Right lobe of liver (tissue), 6 donors: ENCODE measurements at places on chromosomes 7 and 10. TPM values are rescaled to one million over a fixed set of nuclear protein-coding genes. Genes with fewer than 3 reads are reported as not detected.

DNA sequence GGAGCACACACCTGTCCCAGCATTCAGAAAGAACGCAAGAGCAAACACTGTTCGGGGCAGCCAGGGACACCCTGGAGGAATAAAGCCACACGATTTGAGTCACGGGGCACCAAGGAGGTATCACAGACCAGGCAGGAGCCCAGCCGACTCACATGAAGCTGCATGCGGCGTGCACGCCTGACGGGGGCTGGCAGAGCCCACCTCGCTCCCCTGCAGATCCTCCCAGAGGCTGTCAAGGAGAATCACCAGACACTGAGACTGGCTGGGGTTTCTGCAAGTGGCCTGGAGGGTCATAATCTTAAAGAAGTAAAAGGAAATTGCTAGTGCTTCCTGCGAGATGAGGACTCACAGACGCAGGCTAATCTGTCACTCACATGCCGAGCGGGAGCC, 61.6 kb downstream of the TCERG1L start:
- DNase-seq = no peak

DNA sequence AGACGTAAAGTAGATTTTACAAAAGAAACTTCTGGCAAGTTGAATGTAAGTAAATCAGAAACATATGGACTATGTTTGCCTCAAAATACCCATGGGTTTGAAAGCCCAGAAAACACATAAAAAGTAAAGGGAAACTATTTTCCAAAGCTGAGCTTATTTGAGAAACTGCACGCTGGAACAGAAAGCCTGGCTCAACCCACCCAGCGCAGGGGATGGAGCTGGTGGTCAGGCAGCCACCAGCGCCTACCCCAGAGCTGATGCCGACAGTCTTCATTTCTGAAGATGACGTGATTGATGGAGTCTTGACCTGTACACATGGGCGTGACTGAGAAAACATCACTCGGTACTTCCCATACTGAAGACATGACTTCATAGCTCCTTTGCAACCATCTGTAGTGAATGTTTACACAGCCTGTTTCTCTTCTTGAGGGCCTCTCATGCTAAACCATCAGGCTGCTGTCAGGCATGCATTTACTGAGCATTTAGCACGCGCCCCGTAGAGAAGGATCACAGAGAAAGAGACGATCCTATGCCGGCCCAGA, 232.6 kb upstream of the AUTS2 start:
- DNase-seq = no peak

GRCh38 chr7:3217166-3217565, 83.9 kb upstream of the SDK1 start:
- DNase-seq = no peak

DNA sequence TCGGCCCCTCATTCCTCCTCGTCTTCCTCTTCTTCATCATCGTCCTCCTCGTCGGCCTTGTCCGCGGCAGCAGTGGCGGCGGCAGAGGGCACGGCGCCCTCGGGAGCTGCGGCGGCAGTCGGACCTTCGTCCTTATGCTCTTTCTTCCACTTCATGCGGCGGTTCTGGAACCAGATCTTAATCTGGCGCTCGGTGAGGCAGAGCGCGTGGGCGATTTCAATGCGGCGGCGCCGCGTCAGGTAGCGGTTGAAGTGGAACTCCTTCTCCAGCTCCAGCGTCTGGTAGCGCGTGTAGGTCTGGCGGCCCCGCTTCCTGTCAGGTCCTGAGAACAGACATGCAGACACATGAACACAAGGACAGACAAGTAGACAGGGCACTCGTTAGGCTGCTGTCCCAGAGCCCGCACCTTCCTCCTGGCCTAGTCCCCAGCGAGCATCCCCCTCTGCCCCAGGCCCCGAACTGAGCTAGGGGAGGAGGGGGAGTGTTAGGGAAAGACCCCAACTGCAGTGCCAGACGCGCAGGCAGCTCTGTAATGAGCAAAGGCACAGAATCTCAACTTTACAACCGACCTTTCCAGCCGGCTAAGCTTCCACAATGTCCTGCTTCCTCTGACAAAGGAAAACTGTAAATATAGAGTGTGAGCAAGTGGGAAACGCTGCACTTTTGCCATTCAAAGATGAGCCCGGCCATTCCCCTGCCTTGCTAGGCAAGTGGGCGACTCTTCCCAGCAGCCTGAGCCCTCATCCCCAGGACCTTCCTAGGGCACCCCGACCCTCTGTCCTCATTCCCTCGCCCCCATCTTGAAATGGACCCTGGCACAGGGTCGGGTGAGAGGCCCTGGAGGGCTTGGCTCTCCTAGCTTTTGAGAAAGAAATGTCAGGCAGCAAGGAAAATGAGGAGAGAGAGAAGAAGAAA, 1.3 kb downstream of the HOXA7 start:
- DNase-seq = peak; percentile 28

Gene GSTO2
- 5.3 TPM for total RNA-seq

Gene AVL9
- total RNA-seq = 22.9 TPM

Gene SPAG6
- total RNA-seq = not detected
